ENCODE measurements at places on chromosomes 5 and 9. TPM values are rescaled to one million over a fixed set of nuclear protein-coding genes. Genes with fewer than 3 reads are reported as not detected.

FST gene
- 1.7 TPM for total RNA-seq

DNAH5 gene
- total RNA-seq: 12.3 TPM

ADAMTSL1 gene
- 16.6 TPM for total RNA-seq

NR4A3 gene
- 0.17 TPM for total RNA-seq

SLC34A3 gene
- total RNA-seq: not detected

ITGA2 gene
- total RNA-seq: 27.4 TPM

CAMK4 gene
- total RNA-seq: 28.1 TPM

EPB41L4B gene
- 12.9 TPM for total RNA-seq

PCDHB12 gene
- 3.6 TPM for total RNA-seq

WDR31 gene
- 2.3 TPM for total RNA-seq

SLC12A2 gene
- total RNA-seq: 46.6 TPM

SPINK6 gene
- not detected for total RNA-seq

PCDHGB1 gene
- total RNA-seq: 1.4 TPM

- DNase-seq: no peak
These were observed 11.7 kb upstream of the CARNMT1 start for GRCh38 chr9:75039801-75040200.

DNA sequence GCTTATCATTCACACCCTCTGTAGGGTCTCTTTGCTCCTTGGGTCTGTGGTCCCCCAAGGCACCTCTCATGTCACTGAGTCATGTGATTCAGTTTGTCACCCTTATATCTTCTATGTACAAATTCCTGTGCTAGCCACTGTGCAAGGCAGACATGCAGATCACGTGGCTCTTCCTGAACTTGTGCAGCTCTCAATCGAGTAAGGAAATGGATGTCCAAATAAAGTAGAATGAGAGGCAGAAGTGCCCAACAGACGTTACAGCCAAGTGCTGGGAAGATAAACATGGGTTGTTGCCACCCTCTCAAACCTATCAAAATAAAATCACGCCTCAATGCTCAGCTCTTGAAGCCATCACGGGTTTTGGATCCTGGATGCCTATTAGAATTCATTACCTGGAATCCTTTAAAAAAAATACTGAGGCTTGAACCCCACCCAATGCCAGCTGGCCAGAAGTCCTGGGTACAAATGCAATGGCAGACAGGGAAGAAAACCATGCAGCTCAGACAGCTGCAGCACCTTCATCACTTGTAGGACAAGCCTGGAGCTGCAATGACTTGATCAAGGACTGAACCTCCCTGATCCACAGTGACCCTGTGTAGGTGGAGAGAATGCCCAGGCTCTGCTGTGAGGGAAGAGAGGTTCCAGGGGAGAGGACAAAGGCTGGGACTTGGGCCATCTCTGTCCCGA is 228.7 kb upstream of the DAP start:
- no peak for DNase-seq

DNA sequence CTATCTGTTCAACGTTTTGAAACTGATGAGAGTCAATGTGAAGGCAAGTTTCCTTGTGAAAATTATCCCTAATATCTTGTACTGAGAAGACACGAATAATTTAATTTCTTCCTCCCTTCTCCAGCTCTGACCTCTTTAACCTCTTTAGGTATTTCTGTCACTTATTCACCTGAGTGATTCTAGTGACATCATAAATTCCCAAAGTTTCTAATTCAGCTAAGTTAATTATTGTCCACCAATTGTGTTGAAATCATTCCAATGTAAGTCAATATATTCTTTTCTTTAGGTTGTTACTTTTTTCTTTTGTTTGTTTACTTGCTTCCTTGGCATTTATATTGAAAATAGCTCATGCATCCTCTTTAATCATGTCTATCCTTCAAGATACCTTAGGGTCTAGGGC is 143.8 kb downstream of the PAPPA start:
- no peak for DNase-seq

GRCh38 chr5:94793113-94793815 is 174.8 kb downstream of the SLF1 start:
- DNase-seq: peak; percentile 57

- DNase-seq: peak; percentile 82
These were observed 245.8 kb downstream of the TLE4 start for GRCh38 chr9:79817438-79818004.

DNA sequence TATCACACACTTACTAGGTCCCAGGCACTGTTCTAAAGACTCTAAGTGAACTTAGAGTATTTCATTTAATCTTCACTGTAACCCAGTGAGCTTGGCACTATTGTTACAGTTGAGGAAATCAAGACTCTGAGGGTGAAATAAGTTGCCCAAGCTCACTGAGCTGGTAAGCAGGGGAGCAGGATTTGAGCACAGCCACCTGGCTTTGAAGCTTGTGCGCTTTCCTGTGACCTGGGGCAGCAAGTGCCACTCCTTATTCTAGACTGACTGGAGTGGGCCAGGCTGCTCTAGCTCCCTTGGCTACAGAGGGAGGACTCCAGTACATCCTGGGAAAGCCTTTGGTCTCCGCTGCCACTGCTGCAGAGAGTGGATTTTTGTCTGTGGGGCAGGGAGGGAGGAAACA is 50.0 kb downstream of the RGS3 start:
- DNase-seq: no peak

GRCh38 chr5:10591966-10592365 is 28.1 kb downstream of the ANKRD33B start:
- no peak for DNase-seq

- no peak for DNase-seq
These were observed 116.3 kb downstream of the SLC28A3 start for GRCh38 chr9:84224246-84224645.

- DNase-seq: no peak
These were observed 52.4 kb downstream of the VCAN start for GRCh38 chr5:83523929-83524328.

- DNase-seq: no peak
These were observed 1.1 kb upstream of the OBP2B start for GRCh38 chr9:133210202-133210532.

GRCh38 chr5:73022471-73023169 is 66.8 kb downstream of the FCHO2 start:
- DNase-seq: no peak

DNA sequence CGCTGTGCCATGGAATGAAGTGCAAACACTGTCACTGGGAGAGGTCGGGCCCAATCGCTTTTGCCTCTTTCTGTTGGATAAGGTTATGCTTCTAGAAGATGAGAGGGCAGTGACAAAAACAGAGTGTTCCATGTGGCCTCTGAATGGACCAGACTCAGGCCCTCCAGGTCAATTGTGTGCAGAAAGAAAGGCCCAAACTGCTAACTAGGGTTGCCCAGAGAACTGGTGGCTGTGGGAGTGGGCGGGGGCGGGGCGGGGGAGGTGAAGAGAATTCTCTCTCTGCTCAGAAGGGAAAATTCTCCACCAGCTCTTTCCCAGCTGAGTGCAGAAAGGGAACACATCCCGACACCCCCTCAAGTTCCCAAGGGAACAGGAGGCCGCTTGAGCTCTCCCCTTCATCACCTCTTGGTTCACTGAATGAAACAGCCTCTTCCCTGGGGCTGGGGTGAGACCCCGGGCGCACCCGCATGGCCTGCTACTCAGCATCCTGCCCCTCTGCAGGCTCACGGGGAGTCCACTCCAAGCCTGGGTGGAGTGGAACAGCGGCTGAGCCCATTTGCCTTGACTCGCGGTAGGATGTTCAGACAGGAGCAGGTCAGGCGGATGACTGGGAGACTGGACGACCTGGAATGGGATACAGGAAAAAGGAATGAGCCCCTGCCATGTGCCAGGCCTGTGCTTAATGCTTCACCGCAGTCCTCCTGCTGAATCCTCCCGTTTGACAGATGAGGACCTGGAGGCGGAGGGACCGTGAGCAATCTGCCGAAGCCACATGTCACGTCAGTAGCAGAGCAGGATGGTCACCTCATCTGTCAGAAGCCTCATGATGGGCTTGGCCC is 93.8 kb upstream of the FANCC start:
- no peak for DNase-seq

DNA sequence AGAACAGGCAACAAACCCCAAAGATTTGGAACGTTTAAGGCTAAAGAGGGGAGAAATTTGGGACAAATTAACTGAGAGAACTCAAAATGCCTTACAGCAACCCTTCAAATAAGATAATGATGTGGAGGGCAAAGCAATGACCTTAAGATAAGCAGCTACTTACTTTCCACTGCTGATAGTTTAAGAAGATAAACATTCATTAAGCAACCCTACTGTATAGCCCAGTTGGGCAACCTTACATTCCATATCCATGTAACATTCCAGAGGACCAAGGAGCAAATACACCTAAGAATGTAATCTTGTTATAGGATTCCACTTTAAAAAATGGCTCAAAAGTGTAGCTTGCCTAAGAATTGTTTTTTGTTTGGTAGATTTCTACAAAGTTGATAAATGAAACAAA is 14.8 kb downstream of the ETF1 start:
- no peak for DNase-seq

- DNase-seq: no peak
These were observed 323.1 kb upstream of the KCNN2 start for GRCh38 chr5:114038756-114039155.

DNA sequence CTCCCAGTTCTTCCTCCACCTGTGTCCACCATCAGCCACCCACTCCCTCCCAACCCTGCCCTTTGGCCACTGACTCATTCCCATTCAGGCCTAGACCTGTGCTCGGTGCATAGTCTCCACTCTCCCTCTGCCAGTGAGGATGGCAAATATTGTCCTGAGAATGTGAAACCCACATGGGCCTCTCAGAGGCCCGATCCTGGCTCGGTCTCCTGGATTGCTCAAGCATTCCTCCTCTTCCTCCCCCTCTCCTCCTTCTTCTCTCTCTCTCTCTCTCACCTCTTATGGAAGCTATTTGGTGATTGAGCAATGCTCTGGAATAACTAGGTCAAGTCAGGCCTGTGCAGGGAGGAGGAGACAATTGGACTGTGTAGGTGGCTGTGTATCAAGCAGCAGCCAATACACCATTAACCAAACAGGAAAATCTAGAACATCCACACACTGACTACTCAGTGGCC is 99.9 kb downstream of the KLF4 start:
- DNase-seq: no peak

DNA sequence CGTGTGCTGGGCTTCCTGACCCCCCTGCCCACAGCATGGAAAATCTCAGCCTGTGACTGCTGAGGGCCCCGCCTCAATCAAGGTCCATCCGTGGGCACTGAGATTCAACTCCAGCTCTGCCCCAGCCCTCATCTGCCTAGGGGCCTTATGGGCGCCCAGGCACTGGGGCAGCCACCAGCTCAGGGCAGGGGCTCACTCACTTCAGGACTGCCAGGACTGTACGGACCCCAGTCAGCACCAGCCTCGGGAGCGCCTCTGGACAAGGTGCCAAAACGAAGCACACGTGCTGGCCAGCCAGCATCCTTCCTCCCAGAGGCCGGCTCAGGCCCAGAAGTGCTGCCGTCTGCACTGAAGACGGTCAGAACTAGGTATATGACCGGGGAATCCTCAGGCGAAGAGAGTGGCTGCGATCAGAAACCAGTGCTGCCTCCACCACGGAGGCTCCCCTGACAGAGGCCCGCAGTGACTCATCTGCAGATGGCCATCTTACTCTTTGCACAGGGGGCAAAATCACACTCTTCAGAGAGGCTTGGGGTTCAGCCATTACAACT is 19.6 kb downstream of the CLPTM1L start:
- DNase-seq: no peak

GRCh38 chr5:173477345-173478040 is 139.0 kb downstream of the BOD1 start:
- peak; percentile 76 for DNase-seq

GRCh38 chr5:145324101-145324500 is 511.0 kb downstream of the PRELID2 start:
- DNase-seq: no peak

- peak; percentile 88 for DNase-seq
These were observed 34.5 kb upstream of the MED27 start for GRCh38 chr9:132114102-132114707.

DNA sequence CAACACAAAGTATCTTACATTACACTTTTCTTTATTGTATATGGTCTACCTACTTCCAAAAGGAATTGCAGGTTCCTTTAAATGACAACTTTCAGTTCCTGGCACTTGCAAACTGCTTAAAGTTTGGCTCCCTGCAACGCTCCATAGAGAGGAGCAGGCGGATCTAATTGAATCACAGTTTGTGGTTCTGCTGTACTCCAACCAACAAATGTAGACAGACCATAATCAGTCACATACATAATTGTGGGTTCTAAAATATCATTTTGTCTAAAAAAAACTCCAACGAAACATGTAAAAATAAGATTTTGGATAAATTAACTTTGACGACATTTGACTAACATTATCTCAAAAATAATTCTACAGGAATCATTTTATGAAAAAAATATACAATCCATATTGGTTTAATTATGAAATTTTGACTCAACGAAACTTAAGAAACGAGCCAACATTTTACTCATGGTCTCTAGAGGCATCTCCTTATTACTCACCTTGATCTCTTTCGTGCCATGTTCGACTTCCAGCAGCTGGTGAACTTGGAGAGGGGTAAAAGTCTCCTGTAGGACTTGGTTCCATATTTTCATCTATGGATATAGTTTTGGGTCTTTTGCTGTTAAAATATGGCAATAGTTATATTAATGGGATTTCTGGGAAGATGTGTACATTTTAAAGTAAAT is 167.6 kb downstream of the NFIB start:
- DNase-seq: no peak

DNA sequence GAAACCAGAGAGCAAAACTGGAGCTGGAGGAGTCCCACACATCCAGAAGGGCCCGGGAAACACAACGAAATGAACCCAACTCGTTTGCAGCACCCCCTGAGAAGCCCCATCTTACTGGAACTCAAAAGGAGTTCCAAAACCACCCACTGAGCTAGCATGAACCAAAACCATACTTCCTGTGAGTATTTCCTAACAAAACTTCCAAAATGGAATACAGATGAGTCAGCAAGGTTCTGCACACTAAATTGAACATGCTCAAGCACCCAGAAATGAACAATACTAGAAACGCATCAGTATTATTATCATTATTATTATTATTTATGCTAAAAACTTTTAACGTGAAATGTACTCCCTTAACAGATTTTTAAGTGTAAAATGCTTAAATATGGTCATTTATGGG is 8.0 kb upstream of the SPOCK1 start:
- DNase-seq: no peak

GRCh38 chr5:71663191-71663969 is 55.7 kb upstream of the CARTPT start:
- DNase-seq: no peak

DNA sequence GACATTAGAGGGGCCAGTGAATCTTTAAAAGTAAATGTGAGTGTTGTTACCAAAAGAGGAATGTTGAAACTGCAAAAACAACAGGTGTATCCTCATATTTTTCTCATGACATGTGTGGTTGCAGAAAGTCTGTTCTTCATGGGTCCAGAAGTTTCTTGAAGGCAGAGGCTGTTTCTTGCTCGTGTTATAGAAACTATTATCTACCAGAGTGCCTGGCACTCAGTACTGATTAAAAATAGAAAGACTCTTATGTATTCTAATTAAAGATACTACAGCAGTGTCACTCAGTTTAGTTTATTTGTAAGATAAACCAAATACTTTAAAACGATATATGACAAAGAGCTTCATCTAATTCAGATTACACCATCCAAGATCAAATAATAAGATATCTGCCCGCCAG is 1864.2 kb upstream of the WWC1 start:
- no peak for DNase-seq

- no peak for DNase-seq
These were observed 959.3 kb downstream of the DNAH5 start for GRCh38 chr5:12985142-12985541.

GRCh38 chr5:127834554-127834953 is 131.4 kb downstream of the CCDC192 start:
- DNase-seq: no peak

GRCh38 chr5:89343666-89344065 is 460.7 kb upstream of the MEF2C start:
- DNase-seq: peak; percentile 12

Data from Daoy (cell line).